ENCODE measurements at places on chromosomes 6 and 20.

DNA sequence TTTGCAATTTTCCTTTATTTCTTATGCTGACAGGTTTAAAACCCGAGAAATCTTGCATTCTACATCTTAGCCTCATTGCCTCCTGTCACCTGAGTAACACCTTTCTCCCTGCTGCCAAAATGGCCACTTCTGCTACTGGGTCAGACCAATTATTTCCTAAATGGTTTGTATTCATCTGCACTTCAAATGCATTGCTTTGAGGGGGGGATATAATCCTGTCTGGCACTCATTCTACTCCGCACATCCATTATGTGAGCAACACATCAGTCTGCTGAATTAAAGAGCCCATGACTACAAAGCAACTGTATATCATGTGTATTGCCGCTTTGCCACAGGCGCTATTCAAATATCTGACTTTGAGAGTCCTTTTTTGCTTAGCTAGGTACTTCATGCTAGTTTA is 141.6 kb upstream of the TSHZ2 start:
- DNase-seq, result no peak

DNA sequence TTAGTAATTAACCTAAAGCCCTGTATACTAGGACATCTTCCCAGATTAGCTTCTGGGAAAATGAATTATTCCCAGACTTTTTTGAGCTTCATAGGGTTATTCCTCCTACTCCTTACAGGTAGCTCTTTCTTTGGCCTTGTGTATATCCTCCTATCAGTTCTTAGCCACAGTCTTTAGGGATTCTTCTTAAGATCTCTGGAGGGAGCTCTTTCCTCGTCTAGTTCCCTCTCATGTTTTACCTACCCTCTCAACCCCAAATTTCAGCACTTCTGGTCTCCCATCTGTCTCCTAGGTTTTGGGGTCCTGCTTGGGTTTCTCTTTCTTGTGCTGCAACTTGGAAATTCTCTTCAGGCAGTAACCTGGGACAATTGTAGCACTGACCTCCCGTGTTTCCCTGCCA is 46.4 kb upstream of the SLC35B3 start:
- DNase-seq, result no peak

DNA sequence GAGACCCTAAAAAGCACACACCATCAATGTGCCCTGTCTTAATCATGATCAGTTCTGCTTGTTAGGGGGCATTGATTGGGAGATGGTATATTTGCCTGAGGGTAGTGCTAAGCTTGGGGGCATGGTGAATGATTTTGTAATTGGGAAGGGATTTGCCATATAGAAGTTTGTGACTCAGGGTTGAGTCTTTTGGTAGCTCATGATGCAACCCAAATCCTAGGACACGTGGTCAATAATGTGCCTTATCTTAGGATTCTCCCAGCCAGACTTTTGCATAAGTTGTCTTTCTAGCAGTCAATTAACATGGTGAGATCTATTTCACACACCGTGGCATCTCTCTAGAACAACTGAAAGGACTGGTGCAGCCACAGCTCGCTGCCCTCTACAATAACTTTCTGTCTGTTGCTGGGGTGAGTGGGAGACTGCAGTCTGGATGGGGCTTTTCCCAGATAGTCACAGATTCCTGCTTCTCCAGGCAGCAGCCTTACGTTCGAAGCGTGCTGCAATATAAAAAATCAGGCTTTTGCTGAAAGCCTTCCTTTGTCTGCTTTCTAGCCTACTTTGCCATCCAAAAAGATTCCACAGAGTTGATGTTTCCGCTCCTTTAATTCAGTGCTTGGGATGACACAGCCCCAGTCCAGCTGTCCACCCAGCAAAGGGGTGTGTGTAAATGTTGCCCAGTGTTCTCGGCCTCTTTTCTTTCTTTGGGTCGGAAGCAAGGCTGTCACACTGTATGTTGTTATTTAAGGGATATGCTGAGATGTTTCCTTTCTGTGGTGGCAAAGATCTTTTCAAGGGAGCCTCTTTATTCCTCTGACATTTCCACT is 58.9 kb downstream of the ID4 start:
- DNase-seq, result no peak

DNA sequence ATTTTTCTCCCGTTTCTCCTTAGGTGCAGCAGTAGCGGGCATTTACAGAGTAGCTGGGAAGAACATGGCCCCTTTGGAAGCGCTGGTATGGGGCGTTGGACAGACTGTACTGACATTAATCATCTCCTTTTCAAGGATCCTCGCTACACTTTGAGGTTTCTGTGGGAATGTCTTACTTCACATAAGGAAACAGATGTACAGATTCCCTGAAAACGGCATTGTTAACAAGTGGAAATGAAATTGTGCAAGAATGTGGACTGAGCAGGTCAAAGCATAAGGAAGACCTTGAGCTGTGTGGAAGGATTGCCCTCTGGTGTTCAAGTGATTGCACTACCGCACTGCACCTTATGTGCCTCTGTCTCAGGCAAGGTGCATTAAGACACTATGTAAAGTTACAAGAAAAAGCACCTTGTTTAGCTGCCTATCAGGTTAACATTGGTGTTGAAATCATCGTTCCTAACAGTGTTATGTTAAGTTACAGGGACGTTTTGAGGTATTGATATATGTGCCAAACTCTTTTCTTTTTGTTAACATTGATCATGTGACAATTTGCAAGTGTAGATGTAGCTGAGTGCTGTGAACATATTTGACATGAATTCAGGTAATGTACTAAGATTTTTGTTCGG is 38.0 kb downstream of the TMEM170B start:
- DNase-seq, result peak; percentile 43

DNA sequence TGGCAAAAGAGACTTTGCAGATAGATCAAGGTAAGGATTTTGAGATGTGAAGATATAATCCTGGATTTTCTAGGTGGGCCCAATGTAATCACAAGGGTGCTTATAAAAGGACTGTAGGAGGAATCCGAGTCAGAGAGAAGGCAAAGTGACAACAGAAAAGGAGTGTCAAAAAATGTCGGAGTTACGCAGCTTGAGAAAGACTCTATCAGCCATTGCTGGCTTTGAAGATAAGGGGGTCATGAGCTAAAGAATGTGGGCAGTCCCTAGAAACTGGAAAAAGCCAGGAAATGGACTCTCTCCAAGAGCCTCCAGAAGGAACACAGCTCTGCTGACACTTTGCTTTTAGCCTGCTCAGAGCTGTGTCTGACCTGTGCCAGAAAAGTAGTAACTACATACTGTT is 8.7 kb upstream of the RWDD1 start:
- no peak for DNase-seq

DNA sequence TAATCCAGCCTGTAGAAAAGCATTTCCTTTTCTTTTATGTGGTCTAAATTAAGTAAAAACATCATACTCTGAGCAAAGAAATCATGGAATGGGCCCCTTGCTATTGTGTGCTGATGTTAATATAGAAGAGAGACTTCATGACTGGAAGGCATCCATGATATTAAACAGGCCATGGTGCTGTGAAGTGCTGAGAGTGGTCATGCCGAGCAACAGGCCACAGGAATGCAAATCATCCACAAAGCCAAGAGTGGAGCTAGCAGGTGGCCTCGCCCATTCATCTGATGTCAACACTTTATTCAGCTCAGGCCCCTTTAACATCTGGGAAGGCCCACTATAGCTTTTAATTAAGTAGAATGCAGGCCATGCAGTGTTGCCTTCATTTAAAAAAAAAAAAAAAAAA is 115.2 kb upstream of the HMGCLL1 start:
- no peak for DNase-seq

- no peak for DNase-seq
Observed at GRCh38 chr20:5033566-5033965, 32.3 kb upstream of the SLC23A2 start.

GRCh38 chr20:38450412-38450975 is 15.4 kb upstream of the SNHG17 start:
- no peak for DNase-seq

GRCh38 chr20:36248836-36249235 is 12.6 kb downstream of the AAR2 start:
- no peak for DNase-seq

DNA sequence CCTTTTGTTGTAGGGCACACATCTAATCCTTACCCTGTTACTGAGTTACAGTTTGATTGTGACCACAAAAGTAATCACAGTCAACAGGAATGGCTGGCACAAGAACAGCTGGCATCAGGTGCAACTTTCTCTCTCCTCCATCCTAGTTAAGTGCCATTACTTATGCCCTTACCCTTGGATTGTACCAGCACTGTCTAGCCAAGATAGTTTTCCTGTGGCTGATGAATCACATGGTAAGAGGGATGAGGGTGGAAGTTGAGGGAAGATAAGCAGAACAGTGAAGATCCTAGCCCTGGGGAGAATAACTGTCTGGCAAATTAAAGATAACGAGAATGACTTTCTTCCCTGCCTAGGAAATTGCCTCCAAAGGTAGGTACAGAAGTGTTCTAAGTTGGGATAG is 42.0 kb downstream of the RNF217 start:
- no peak for DNase-seq

DNA sequence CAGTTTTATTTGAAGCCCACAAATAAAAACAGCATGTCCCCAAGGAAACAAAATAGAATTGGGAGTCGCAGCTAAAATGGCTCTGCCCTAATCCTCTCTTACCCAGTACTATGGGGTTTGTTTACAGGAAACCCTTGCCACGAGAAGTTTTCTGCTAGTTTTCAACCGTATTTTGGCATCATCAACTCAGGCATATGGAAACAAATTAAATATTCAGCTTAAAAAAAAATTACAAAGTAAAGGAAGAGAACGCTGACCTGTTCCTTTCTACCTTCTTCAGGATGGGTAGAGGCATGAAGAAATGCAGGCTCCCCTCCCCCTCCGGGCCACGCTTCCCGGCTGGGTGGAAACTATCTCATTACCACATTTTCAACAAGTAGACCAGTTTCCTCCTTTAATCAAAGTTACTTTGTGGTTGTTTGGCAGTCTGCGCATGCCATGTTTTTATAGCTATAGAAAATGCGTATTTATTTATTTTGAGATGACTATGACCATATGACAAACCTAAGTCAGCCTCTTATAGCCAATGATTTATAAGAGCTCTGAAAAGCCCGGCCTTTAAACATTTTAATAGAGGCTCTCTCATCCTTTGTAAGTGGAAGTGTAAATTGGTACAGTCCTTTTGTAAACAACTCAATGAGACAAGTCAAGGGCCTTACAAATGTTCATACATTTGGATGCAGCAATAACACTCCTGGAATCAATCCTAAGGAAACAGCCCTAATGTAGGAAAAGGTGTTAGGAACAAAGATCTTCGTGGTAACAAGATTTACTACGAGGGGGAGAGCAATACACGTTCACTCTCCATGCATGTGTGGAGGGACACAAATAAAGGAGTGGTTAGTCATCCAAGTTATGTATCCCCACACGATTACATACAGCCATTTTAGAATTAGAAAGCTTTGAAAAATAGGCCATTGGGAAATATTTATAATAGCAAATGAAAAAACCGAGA is 16.1 kb upstream of the ZNF217 start:
- DNase-seq, result peak; percentile 78

Measured in stimulated activated CD4-positive, alpha-beta T cell treated with anti-CD3 and anti-CD28 coated beads, Interleukin-2, amount 100 ng/mL, for 24 hours (primary cell).